T-helper 9 cell (primary cell): ENCODE measurements at places on chromosomes 7 and 10.

GRCh38 chr7:41817386-41817785, 114.5 kb upstream of the INHBA start:
- no peak for DNase-seq

DNA sequence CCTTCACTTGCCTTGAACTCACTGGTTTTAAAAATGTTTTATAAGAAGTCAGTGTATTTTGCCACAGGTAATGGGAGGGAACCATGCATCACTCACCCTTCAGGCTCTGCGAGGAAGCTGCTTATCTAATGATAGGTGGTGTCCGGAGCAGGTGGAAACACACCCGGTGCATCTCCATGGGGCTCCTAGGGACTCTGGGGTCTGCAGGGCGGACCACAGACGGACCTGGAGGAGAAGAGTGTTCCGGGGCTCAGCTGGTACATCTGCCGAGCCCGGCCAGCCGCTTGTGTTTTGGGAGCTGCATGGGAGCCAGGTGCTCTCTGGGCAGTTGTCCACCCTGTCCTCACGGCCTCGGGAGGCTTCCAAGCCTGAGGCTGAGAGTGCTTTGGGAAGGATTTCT, 7.3 kb downstream of the LRRC27 start:
- no peak for DNase-seq

GRCh38 chr7:41333511-41333910, 369.4 kb downstream of the INHBA start:
- no peak for DNase-seq

- no peak for DNase-seq
Measured at GRCh38 chr7:22664988-22665798, 61.8 kb upstream of the IL6 start.

DNA sequence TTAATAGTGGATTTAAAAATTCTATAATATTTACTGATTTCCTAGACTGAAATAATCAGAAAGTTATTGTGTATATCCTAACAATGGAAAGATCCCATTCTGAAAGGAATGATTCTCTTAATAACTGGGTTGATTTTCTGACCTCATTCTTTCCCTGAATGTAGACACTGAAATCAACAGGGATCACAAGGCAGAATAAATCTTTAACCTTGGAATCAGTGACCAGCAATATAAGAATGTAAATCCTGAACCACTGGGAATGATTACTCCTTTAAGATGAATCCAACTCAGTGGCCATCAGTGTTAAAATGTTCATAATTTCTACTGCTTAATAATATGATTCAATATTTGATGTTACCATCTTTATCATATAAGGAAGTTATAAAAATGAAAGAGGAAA, 47.6 kb downstream of the ANKRD26 start:
- DNase-seq: no peak

DNA sequence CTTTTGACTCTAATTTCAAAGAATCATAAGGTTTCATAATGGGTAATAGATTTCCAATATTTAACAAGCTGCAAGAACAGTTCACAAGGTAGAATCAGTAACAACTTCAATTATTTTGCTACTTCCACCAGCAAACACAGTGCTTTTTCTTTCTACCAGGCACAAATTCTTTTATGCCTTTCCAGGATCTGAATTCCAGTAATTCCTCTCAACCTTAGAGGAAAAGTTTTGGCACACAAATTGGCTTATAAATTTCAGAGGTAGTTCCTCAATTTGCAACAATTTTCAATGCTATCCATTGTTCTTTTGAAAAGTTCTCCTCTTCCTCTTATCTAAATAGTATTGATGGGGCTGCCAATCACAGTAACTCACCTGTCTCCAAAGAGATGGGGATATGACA, 665.4 kb upstream of the PHF14 start:
- no peak for DNase-seq

GRCh38 chr10:112793202-112793921, 156.7 kb upstream of the TCF7L2 start:
- DNase-seq: no peak

DNA sequence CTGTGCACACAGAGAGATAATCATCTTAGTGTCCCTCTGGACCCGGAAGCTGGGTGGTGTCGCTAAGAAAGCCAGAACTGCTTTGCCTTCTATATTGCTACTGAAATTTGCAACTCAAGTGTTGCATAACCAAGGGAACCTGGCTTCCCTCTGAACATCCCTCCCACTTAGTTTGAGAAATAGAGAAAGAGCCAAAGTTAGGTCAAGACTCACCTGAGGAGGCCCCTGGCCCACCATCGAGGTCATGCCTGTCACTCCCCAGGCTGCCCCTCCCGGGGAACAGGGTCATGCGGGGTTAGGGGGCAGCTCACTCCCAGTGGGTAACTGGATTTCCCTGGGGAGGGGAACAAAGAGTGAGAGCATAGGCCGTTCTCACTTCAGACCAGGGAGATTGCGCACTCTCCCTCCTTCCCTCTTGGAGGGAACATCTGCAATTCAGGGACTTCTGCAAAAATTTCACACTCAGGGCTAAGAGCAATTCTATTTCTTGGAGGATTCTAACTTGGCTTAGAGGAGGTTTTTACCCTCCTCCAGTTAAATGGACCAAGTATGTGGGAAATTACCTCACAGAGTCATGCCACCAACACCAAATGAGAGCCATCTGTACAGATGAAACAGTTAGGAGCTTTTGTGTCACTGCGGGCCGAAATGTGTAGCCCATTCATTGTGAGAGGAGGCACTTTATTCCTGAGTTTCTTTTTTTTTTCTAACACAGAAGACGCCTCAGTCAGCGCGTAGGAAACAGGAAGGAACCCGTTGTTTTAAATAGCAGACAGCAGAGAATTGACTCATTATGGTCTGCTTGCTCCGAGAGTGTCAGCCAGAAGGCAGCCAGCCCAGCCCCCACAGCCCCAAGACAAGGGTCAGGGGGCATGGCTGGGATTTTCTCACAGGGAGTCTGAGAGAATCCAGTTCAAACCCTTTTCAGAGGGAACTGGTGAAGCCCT, 221.3 kb downstream of the ARHGAP12 start:
- no peak for DNase-seq
